Tibial nerve (tissue), 4 donors: ENCODE measurements at places on chromosomes 4 and X. TPM values are rescaled to one million over a fixed set of nuclear protein-coding genes. Genes with fewer than 3 reads are reported as not detected.

DNA sequence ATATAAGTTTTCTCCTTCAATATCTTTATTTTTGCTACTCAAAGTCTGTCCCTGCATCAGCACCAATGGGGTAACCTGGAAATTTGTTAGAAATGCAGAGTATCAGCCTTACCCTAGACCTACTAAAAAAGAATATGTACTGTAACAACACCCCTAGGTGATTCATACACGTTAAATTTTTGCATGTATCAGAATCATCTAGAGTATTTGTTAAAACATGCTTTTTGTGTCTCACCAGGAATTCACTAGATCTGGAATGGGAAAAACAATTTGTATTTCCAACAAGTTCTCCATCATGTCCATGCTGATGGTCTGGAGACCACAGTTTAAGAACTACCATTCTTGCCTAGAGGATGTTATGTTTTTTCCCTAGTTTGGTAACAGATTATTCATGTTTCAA is 196.0 kb upstream of the EDNRA start:
- no peaks in the 10 kb centered on the region for H3K4me1 ChIP-seq
- H3K27me3 ChIP-seq = no peaks in the 10 kb centered on the region
- no peak overlapping the region for H3K27ac ChIP-seq
- H3K4me3 ChIP-seq = no peak overlapping the region
- H3K36me3 ChIP-seq = no peaks in the 10 kb centered on the region

DNA sequence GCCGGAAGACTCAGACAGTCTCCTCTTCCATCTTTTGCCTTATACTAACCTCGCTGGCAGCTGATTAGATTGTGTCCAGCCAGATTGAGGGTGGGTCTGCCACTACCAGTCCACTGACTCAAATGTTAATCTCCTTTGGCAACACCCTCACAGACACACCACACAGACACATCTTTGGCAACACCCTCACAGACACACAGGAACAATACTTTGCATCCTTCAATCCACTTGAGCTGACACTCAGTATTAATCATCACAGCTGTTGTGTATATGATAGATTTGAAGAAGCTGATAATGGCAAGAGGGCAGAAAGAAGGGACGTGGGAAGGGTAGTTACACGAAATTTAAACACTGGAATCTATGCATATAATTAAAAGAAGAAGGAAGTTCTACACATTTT is 139.5 kb downstream of the ANKRD50 start:
- no peak overlapping the region for H3K27ac ChIP-seq

- H3K27ac ChIP-seq = peak within 1 kb of the TSS; percentile 76
- H3K4me3 ChIP-seq = no peak within 1 kb of the TSS
- H3K4me1 ChIP-seq = no peaks in the 10 kb centered on the region
- DNase-seq = no peak
- H3K36me3 ChIP-seq = no peaks in the 10 kb centered on the region
These were observed at the start of gene SPP1 for GRCh38 chr4:87975466-87975865. Gene SPP1, plus strand, starts transcription at chr4:87975714. Its CDS starts 1,182 bp downstream, at chr4:87976896.

- DNase-seq = no peak
- no peaks in the 10 kb centered on the region for H3K36me3 ChIP-seq
- H3K4me3 ChIP-seq = no peak overlapping the region
- no peaks in the 10 kb centered on the region for H3K27me3 ChIP-seq
- no peaks in the 10 kb centered on the region for H3K4me1 ChIP-seq
These were observed 76.9 kb downstream of the MAGEB10 start for GRCh38 chrX:27884654-27885053.

- H3K4me3 ChIP-seq = no peak overlapping the region
- peaks cover 9% of the 10 kb centered on the region for H3K4me1 ChIP-seq
- H3K27ac ChIP-seq = no peak overlapping the region
These were observed 444 bp downstream of the FREM3 start for GRCh38 chr4:143700046-143700415.

DNA sequence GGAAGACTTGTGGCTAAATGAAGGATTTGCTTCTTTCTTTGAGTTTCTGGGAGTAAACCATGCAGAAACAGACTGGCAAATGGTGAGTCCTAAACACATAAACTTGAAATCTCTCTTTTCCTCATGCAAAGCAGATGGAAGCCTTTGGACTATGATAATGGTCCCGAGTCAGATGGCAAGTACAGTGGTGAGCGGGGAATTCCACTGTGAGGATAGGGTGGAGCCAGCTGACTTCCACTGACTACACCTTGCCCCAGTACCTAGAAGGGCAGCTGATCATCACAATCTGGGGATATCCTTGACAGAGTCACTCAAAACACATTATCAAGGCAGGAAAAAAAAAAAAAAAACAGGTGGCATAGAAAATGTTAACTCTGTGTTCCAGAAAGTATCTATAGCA is 34.3 kb downstream of the ENPEP start:
- no peak overlapping the region for H3K27ac ChIP-seq
- no peak overlapping the region for H3K4me3 ChIP-seq
- H3K27me3 ChIP-seq = no peaks in the 10 kb centered on the region
- H3K4me1 ChIP-seq = no peaks in the 10 kb centered on the region

DNA sequence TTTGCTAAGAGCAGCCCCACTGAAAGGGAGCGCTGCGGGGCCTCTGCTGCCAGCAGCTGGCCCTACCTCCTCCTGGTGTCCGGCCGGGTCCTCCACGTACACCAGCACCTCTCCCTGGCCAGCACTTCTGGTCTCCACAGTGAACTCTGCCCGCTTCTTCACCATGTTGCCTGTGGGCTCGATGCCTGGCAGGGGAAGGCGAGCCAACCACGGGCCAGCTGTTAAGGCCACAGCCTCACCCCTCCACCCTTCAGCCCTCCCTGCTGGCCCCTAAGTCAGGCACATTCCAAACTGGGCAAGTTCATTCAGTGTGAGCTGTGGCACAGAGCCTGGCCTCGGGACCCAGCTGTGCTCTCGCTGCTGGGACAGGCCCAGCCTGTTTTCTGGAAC is 7.8 kb downstream of the FLNA start:
- H3K36me3 ChIP-seq = peaks cover 10% of the 10 kb centered on the region
- DNase-seq = no peak
- H3K27ac ChIP-seq = peak overlapping the region; percentile 97
- H3K4me1 ChIP-seq = peaks cover 21% of the 10 kb centered on the region

DNA sequence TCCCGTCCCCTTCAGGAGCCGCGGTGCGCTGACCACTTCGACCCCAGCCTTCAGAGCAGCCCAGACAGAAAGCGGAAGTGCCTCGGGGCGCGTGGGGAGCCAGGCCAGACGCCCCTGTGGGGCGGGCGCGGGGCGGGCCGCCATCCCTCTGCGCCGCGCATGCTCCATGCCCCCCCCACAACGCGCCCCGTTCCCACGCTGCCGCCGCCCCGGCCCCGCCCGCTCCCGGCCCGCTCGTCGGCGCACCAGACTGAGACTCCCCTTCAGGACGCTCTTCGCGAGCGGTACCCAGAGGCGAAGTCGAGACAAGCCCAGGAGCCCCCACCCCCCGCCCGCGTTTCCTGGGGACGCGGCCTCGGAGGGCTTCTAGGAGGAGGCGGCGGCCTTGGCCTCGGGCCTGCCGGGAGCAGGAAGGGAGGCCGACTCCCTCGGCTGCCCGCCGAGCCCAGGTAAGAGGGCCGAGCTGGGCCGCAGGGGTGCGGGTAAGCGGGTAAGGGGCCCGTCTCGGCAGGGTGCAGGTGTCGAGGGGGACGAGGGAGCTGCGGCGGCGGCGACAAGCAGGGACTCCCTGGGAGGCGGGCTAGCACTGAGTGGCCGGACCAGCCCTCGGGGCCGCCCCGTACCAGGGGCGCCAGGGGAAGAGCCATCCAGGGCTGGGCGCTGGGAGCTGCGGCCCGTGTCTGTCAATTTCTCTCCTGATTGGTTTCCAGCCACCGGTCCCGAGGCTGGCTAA is at the start of gene ZFP92:
ZFP92 (plus strand) TSS at position 218 of the 733 bp plus-strand sequence. CDS start 6,851 bp downstream, outside the sequence.
- no peak for DNase-seq
- H3K36me3 ChIP-seq = no peaks in the 10 kb centered on the region
- peak within 1 kb of the TSS; percentile 34 for H3K4me3 ChIP-seq
- H3K27ac ChIP-seq = no peak within 1 kb of the TSS
- no peaks in the 10 kb centered on the region for H3K4me1 ChIP-seq

GRCh38 chrX:140439476-140439875 is 65.4 kb downstream of the SOX3 start:
- H3K4me3 ChIP-seq = no peak overlapping the region
- DNase-seq = no peak
- H3K27ac ChIP-seq = no peak overlapping the region
- no peaks in the 10 kb centered on the region for H3K4me1 ChIP-seq

- no peak for DNase-seq
- H3K4me3 ChIP-seq = no peak overlapping the region
- no peaks in the 10 kb centered on the region for H3K36me3 ChIP-seq
- H3K27ac ChIP-seq = peak overlapping the region; percentile 45
These were observed 516.5 kb upstream of the CNKSR2 start for GRCh38 chrX:20857746-20858145.

GRCh38 chr4:148090503-148091476 is 351.4 kb downstream of the NR3C2 start:
- DNase-seq = no peak
- H3K27ac ChIP-seq = no peak overlapping the region
- H3K4me1 ChIP-seq = no peaks in the 10 kb centered on the region
- no peaks in the 10 kb centered on the region for H3K27me3 ChIP-seq
- H3K4me3 ChIP-seq = no peak overlapping the region

- H3K4me1 ChIP-seq = peaks cover 20% of the 10 kb centered on the region
- H3K27ac ChIP-seq = no peak overlapping the region
- no peaks in the 10 kb centered on the region for H3K36me3 ChIP-seq
- no peak for DNase-seq
- H3K27me3 ChIP-seq = peaks cover 59% of the 10 kb centered on the region
These were observed 3.2 kb upstream of the CPZ start for GRCh38 chr4:8589336-8589735.

GRCh38 chrX:69424161-69424560 is 80.0 kb upstream of the NALF2 start:
- H3K36me3 ChIP-seq = no peaks in the 10 kb centered on the region
- no peak for DNase-seq
- peaks cover 15% of the 10 kb centered on the region for H3K27me3 ChIP-seq
- no peak overlapping the region for H3K4me3 ChIP-seq
- no peak overlapping the region for H3K27ac ChIP-seq

DNA sequence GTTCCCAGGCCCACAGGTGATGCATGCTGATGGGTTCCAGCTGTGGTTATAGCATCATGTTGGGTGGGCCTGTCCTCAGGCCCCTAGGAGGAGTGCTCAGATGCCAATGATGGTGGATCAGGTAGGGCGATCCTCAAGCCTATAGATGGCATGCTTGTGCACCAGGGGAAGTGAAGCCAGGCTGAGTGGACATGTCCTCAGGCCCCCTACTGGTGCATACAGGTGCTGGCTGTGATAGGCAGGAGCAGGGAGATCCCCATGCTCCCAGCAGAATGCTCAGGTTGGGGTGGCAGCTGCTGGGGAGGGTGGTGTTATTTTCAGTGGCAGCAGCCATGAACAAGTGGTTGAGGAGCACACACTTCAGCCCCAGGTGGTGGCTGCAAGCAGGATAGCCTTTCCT is 96.0 kb downstream of the SMARCA1 start:
- peaks cover 15% of the 10 kb centered on the region for H3K36me3 ChIP-seq
- H3K4me1 ChIP-seq = no peaks in the 10 kb centered on the region
- H3K27me3 ChIP-seq = no peaks in the 10 kb centered on the region
- H3K27ac ChIP-seq = no peak overlapping the region

DNA sequence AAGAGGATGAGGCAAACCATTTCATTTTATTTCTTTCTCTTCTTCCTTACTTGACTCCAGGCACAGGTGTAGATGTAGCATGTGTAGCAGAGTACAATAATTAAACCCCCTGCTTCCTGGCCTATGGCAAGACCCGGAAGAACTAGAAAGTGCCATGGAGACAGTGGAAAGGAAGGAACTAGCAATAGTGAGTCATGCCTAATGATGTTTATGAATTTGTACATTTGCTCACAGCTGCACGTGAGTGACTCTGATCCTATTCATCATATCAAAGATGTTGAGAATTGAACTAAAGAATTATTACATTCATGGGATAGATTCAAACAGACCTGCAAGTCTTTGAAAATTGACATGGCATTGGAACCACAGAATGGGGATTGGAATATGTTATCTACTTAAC is 2233.9 kb upstream of the TENM3 start:
- no peaks in the 10 kb centered on the region for H3K4me1 ChIP-seq
- H3K27me3 ChIP-seq = no peaks in the 10 kb centered on the region
- H3K27ac ChIP-seq = no peak overlapping the region
- H3K36me3 ChIP-seq = no peaks in the 10 kb centered on the region

GRCh38 chr4:84032372-84032771 is 466.7 kb downstream of the NKX6-1 start:
- H3K4me3 ChIP-seq = no peak overlapping the region
- no peaks in the 10 kb centered on the region for H3K27me3 ChIP-seq
- no peak for DNase-seq
- H3K4me1 ChIP-seq = no peaks in the 10 kb centered on the region
- no peak overlapping the region for H3K27ac ChIP-seq

- H3K4me3 ChIP-seq = no peak overlapping the region
- no peak for DNase-seq
- H3K27me3 ChIP-seq = no peaks in the 10 kb centered on the region
- H3K27ac ChIP-seq = no peak overlapping the region
- H3K4me1 ChIP-seq = no peaks in the 10 kb centered on the region
These were observed 51.3 kb downstream of the RTL9 start for GRCh38 chrX:110409925-110410324.

SPIN2A gene
- 2.0 TPM for total RNA-seq

DIPK2B gene
- 25.3 TPM for total RNA-seq

SHISA3 gene
- 47.9 TPM for total RNA-seq

ADH4 gene
- total RNA-seq = 0.42 TPM

TCEAL4 gene
- total RNA-seq = 164 TPM

CXorf65 gene
- total RNA-seq = not detected

EGF gene
- total RNA-seq = 1.6 TPM

RBM41 gene
- total RNA-seq = 17.4 TPM

TLR1 gene
- 29.1 TPM for total RNA-seq

ZIC3 gene
- not detected for total RNA-seq

TBC1D8B gene
- total RNA-seq = 16.7 TPM

GABRE gene
- total RNA-seq = 46.5 TPM
